ENCODE measurements at places on chromosomes 5 and 9.

DNA sequence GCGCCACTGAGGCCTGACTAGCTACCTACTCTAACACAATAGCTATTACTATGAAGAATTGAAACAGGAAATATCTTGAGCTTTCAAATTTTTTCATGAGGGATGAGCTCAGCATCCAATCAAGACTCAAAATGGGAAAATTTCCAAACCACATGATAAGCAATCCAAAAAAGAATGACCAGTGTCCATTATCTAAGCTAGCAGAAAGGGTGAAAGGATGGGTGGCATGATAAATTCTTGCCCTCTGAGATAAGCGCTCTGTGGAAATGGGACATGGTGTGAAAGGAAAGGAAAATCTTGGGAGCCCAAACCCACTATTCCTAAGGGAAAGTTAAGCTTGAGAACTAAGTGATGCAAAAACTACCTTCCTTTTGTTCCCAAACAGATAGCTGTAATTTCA, 170.2 kb upstream of the NREP start:
- no peak for DNase-seq

GRCh38 chr5:167573370-167574127, 717.9 kb upstream of the WWC1 start:
- no peak for DNase-seq

- no peak for DNase-seq
Observed at GRCh38 chr9:106879439-106879882, 16.5 kb downstream of the ZNF462 start.

DNA sequence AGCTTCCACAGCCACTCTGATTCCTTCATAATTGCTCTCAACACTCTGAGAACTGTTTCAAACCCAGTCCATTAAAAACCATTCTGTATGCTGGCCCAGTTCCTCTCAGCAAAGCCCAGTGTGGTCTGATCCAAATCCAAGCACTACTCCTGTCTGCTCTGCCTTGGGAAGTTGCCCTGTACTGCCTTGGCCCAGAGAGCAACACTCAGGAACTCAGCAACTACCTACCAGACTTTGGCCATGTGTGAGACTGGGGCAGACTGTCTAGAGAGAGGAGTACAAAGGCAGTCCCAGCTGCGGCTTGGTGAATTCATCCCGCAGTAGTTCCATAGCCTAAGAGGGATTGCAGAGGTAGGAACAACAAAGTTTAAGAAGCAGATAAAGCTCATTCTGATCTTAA, 214.4 kb downstream of the MCTP1 start:
- no peak for DNase-seq

Data from epithelial cell of prostate (primary cell).